ENCODE measurements at places on chromosomes 1 and 21.

GRCh38 chr1:87644579-87645190 is 316.0 kb downstream of the LMO4 start:
- no peak for DNase-seq

DNA sequence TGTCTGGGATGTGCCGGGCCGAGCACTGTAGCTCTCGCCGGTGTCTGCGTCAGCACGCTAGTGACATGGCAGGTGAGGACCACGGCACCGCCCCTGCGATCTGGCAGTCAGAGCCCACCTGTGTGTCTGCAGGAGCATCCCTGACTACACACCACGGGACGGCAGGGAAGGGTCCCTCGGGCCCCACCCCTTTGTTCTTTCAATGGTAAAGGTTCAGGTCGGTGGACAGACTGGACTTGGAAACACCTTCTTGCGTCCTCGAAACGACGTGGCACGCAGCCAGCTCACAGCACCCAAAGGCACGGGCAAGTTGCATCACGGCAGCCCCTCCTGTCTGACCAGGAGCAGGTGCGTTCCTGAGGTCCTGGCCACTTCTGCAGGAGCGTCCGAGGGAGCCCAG is 3.7 kb upstream of the SAMD11 start:
- DNase-seq: no peak

DNA sequence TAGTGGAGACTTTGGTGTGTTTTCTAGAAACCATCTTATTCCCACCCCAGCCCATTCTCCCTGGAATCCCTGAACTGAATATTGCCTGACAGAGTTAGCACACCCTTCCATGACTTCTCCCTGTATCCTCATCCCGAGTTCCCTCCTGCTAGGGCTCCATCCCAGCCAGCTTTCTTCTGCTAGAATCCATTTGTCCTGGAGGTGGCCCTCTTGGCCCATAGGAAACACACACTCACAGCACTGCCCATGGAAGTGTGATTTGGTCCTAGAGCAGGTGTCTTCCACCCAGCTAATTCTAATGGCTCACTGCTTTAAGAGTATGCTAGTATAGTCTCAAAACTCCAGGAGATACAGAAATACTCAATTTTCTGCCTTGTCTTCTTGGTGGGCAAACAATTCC is 4.1 kb downstream of the KRTAP15-1 start:
- no peak for DNase-seq

DNA sequence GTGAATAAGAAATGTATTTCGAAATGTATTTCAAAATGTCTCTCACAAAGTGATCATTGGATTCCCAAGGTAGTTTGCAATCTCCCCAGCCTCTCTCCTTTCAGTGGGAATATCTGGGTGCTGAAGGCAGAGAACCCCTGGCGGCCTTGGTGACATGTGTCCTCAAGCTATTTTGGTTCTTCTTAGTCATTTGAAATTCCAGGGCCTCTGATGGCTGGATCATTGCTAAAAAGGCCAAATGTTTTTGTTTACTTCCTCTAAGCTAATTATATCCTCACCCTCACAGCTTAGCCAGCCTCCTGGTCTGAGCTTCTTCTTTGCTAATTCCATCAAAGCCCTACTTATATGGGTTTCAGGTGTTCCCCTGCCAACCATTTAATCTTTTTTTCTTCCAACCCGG is 71.2 kb downstream of the LRRC40 start:
- DNase-seq: no peak

DNA sequence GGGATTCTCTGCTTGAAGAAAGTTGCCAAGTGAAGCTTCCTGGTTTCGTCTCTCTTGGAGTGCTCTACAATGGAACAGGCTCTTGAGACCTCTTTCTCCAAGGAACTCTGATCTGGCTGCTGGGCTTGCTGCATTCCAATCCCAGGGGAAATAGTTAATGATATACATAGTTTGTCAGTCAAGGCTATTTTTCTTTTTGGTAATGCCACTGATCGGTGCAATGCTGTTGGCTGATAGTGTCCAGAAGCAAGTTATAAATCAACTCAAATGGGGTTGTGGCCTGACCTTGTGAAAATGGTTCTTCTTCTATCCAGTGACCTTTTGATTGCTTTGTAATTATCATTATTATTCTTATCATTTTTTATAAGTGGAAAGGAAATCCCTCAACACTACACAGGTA is 48.4 kb upstream of the TNFSF18 start:
- no peak for DNase-seq
